ENCODE measurements at places on chromosomes 11 and 22.

DNA sequence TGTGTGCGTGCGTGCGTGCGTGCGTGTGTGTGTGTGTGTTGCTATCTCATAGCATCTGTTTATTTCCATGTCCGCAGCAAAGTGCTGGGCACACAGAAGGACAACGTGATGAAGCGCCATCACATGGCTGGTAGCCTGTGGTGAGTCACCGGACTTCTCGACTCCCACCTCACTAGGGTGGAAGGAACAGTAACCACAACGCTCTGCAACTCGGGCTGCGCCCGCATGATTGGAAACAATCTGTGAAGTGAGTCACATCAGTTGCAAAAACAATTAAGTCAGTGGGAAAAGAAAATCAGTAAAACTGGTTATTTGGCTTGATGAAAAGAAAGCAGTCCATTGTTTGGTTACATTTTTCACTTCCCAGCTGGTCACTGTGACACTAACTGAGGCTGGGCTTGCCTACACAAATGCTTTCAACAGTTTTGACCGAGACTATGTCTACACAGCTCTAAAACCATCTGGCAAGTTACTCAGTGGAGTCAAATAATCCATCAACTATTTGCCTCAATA is 437.3 kb upstream of the CADM1 start:
- peak; percentile 79 for DNase-seq

- DNase-seq: no peak
Observed at GRCh38 chr11:129115652-129116586, 76.2 kb downstream of the ARHGAP32 start.

GRCh38 chr11:95444309-95445241 is 213.6 kb upstream of the SESN3 start:
- no peak for DNase-seq

DNA sequence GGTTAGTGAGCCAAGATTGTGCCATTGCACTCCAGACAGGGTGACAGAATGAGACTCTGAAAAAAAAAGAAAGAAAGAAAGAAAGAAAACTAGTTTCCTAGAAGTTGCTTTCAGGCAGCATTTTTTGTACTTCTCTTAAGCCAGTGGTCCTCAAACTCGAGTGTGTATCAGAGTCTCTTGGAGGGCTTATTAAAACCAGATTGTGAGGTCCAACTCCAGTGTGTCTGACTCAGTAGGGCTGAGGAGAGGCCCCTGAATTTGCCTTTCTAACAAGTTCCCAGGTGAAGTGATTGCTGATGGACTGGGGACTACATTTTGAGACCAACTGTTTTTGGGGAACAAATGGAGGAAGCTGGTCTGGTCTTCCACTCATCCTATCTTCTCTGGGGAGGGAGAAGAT is 57.5 kb upstream of the VSTM5 start:
- no peak for DNase-seq

DNA sequence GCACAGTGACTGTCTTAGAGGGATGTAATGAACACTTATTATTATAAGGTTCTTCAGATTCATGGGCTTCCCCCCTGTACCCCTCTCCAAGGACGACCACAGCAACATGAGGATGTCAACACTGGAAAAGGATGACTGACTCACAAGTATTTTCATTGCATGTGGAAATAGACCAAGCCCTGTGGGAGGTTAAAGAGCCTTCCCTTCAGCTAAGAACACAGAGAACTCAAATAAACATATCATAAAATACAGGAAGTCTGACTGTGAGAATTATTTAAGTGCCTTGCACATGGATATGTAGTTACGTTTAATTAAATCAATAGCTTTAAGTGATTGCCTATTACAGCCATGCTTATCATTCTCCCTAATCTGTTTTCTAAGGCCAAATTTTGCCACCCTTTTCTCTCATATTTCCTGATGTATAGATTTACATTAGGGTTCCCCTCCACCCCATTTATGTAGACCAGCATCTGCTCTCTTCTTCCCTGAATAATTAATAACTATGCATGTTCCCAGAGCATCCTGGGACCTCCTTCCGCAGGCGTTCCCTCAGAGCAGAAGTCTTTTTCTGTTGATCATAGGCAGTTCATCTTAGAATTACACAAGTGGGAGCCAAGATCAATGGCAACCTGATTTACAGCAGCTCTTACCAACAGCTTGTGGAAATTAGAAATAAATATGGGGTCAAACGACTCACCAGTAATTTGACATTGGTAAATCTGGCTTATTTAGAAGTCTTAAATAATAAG is 226.9 kb downstream of the OPCML start:
- no peak for DNase-seq

DNA sequence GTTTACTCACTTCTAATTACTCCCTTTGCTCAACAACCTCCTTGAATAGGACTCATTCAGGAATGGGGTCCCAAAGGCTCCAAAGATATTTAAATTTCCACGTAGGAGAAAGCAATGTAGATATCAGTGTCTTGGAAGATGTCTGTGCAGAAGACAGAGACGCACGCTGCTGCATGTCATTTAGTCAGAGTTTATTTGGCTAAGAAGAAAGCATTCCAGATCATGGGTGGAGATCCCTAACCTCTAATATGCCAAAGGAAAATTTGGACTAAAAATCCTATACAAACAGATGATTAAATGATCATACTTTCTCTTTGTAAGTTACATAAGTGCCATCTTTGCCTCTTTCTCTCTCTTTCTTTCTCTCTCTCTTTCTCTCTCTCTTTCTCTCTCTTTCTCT is at the start of gene OR10D3:
Gene OR10D3 (plus strand): TSS at position 278 of the 400 bp plus-strand sequence. CDS start 1,925 bp downstream, outside the sequence.
- DNase-seq: no peak

- DNase-seq: no peak
Observed at GRCh38 chr11:115194802-115195110, 309.5 kb downstream of the CADM1 start.

- DNase-seq: no peak
Observed at GRCh38 chr11:35063488-35063931, 75.5 kb upstream of the CD44 start.

GRCh38 chr11:65136515-65137096 is 2.3 kb upstream of the SYVN1 start:
- DNase-seq: no peak

DNA sequence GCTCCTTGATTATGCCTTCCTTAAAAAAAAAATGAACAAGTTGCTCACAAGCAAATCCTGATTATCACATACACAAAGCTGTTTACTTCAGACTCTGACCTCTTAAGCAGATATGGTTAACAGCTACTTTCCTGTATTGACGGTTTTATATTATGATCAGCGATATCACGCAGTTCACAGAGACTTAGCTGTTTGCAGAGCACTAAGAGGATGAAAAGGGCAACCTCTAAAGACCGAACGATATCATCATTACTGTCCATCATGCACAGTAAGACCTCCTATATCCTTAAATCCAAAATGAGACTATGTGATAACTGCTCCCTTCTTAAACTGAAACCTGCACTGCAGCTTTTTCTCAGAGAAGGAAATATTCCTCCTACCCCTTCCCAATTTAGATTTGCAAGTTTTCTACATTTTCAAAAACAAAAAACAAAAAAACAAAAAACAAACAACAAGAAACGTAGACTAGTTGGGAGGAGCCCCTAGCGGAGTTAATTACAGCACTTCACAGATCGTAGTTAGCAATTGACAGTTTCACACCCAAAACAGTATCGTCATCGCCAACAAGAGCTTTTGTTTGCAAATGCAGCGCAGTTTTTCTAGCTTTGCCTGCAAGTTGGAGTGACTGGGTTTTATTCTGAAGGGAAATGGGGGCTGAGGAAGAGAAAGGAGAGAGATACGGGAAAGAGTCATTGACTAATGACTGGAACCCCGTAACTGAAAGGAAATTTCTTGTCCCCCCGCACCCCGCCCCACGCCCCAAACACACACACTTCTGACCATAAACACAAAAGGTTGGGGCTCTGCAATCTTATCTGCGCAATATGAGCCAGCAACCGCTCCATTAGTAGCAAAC is 1.2 kb downstream of the DDX6 start:
- DNase-seq: peak; percentile 10

DNA sequence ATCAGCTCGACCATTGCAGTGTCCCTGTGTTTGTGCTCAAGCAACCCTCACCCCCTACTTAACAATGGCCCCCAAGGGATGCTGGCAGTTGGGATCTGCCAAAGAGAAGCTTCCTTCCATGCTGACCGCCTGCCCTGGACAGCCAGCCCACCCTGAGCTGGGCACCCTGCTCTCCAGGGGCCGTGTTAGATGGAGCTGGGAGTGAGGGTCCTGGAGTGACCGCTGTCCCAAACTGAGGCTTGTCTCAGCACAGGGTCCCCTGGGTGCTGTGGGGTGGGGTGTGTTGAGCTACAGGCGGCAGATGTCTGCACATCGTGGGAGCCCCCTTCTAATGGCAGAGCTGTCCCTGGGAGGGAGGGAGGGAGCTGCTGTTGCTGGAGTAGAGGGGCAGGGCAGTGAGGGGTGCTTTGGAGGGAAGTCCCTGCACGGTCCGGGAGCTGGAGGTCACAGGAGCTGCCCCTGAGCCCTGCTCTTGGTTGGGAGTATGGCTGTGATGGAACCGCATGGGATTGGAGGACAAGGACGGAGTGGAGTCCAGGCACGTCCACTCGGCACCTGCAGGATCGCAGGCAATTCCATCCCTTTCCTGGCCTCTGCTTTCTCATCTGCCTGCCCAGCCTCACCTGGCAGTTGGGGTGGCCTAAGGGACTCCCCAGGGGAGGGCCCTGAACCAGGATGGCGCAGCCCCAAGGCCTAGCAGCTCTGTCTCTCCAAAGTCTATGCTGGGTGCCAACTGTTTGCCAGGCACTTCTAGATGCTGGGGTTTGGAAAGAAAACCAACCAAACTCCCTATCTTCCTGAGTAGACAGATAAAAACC is 126.3 kb downstream of the ARHGAP8 start:
- DNase-seq: no peak

Measured in HTR-8/SVneo (cell line).